ENCODE measurements at places on chromosomes 5 and 9. TPM values are rescaled to one million over a fixed set of nuclear protein-coding genes. Genes with fewer than 3 reads are reported as not detected.

Gene CCDC183
- 0.52 TPM for total RNA-seq

Gene DEPDC1B
- total RNA-seq = 0.63 TPM

Gene CD274
- 4.8 TPM for total RNA-seq

Gene DDX41
- total RNA-seq = 124 TPM

Gene BTNL8
- not detected for total RNA-seq

Gene HMMR
- total RNA-seq = 12.8 TPM

Gene IFNA10
- not detected for total RNA-seq

Gene GFRA3
- total RNA-seq = 0.03 TPM

Gene SWI5
- total RNA-seq = 35.3 TPM

Gene SURF2
- 11.1 TPM for total RNA-seq

Gene ADAMTS2
- total RNA-seq = 32.5 TPM

Gene BDP1
- total RNA-seq = 23.8 TPM

All from smooth muscle cell of the pulmonary artery (primary cell).